ENCODE measurements at places on chromosomes 1 and 21.

- no peak for DNase-seq
These were observed 739 bp upstream of the NUP133 start for GRCh38 chr1:229508823-229509337.

DNA sequence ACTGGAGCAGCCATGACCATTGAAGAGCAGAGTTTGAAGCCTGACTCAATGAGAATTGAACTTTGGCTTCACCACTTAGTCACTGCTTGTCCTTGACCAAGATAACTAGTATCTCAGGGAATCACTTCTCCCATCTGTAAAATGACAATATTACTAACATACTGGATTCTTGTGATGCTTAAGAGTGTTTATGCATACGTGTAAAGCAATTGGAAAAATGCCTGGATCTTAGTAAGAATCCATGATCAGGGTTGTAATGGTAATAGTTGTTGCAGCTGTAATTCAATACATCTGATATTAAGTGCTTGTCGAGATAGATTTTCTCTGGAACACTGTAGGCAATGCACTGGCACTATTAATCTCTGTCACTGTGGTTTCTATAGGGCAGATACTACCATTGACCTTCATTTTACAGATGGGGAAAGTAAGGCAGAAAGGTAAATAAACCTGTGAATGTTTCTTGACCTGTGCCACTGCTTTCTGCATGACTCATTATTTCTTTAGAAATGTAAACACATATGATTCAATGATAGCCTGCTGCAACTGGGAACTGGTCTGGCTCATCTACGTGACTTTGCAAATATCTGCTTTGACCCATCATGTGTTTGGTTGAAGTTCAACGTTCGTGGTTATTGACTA, 662.5 kb downstream of the PLA2G4A start:
- no peak for DNase-seq

- no peak for DNase-seq
These were observed 231.7 kb downstream of the PAPPA2 start for GRCh38 chr1:176694713-176695112.

- DNase-seq: no peak
These were observed 75.2 kb downstream of the NGF start for GRCh38 chr1:115262886-115263285.

DNA sequence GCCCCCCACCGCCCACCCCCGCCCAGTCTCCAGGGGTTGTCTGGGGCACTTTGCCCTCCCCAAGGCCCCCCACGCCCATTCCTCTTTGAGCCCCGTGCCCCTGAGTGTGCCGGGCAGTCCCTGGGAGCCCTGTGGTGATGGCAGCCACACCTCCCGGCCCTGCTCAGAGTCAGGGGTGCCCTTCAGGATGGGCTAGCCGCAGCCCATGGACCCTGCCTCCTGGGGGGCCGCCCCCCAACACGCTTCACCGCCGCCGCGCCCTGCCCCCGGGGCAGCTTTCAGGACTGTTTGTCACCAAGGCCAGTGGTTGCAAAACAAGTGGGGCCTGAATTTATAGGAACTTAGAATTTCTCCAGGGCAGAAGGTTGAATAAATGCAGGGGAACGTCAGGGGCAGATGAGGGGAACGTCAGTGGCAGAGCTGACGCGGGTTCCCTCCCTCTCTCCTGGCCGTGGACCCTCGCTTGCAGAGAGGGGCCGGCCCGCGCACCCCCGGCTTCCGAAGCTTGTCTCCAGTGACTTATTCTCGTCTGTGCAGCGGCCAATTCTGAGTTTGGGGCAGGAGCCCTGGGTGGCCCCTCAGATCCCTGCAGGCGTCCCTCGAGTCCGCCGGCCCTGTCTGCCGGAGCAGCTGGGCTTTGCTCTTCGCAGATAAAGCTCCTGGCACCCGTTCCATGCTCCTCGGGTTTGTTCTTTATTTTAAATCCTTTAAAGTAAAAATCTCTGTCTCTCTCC, 41.2 kb upstream of the ADARB1 start:
- DNase-seq: no peak

DNA sequence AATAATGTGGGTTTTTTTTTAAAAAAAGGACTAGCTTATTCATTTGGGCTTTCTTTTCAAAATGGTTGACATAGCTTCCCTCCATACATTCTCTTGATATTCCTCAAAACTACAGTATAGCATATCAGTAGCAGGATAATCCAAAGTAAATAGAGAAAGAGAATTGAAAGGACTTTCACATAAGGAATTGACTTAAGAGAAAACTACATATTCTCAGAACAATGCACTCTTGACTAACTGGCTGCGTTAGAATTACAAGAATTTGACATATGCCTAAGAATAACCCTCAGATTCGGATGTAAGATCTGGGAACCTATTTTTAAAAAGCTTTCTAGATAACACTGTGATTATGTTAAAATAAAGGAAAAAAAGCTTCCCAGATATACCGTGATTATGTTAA, 3.1 kb downstream of the PRKAB2 start:
- DNase-seq: no peak

- peak; percentile 8 for DNase-seq
These were observed 554.6 kb upstream of the NCAM2 start for GRCh38 chr21:20443558-20444155.

- no peak for DNase-seq
These were observed 219.7 kb upstream of the PLD5 start for GRCh38 chr1:242743983-242744780.

DNA sequence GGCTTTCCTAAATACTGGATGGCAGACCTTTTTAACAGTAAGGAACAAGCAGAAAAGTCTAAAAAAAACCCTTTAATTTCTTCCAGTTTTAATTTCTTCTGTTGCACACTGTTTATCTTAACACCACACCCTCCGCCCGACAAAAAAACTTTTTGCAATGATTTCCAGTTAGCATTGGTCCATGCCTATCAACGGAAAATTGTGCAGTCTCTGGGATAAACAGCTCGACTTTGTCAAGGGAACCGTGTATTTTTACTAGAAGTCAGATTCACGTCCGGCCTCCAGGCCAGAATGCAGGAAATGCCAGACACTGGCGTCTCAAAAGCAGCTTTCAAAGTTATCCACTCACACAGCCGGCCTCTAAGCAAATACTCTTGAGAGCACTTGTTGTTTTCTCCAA, 378 bp upstream of the NUP210L start:
- peak; percentile 49 for DNase-seq

DNA sequence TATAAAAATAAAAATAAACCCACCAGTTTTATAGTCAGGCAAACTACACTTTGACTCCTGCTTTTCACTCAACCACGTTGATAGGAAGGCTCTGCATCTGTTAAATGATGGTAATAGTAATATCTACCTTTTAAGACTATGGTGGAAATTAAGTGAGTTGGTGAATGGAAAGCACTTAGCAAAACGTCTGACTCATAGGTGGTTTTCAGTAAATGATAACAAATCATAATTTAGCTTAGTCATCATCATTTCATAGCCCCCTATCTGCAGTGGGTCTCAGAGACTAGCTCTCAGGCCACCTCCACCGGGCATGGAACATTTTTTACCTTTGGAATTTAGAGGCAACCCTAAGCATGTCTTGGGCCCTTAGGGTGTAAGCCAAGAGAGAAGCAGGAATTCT, 160.0 kb downstream of the PDE4B start:
- no peak for DNase-seq

GRCh38 chr1:200962631-200963030, 60.9 kb downstream of the KIF21B start:
- no peak for DNase-seq
